ENCODE measurements at places on chromosomes 7 and 10. TPM values are rescaled to one million over a fixed set of nuclear protein-coding genes. Genes with fewer than 3 reads are reported as not detected.

ABHD11 gene
- total RNA-seq = 21.1 TPM

GRCh38 chr10:78207216-78207615 lies 173.6 kb downstream of the RPS24 start:
- H3K4me1 ChIP-seq = peaks cover 8% of the 10 kb centered on the region
- H3K27ac ChIP-seq = no peak overlapping the region
- no peaks in the 10 kb centered on the region for H3K27me3 ChIP-seq
- DNase-seq = no peak
- H3K4me3 ChIP-seq = no peak overlapping the region

DNA sequence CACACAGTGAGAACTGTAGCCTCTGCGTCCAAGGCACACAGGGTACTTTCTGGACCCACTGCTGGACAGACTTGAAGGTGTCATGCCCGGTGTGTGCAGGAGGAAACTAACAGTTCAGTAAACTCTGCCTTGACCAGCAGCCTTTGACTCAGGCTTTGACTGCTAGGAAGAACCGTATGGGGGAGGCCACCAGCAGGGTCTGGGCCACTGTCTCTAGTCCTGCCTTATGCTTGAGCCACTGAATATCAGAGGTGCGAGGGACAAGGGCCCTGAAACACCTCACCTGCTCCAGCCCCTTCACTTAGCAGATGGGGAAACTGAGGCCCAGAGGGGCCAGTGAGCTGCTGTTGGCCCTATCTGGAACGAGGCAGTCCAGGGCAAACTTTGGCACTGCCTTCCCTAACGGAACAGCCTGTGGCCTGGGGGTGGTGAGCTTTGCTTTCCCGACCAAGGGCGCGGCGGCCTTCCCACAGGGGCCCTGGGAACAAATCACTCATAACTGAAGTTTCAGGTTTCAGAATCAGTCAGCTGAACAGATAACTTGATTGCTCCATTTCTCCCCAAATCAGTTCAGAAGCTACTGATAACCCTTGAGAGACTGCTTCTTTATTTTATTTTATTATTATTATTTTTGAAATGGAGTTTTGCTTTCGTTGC lies 130.0 kb downstream of the FAM53B start:
- peaks cover 21% of the 10 kb centered on the region for H3K36me3 ChIP-seq
- H3K27me3 ChIP-seq = no peaks in the 10 kb centered on the region
- DNase-seq = no peak

GRCh38 chr10:6915307-6915706 lies 335.2 kb upstream of the PRKCQ start:
- no peak overlapping the region for H3K27ac ChIP-seq
- peaks cover 11% of the 10 kb centered on the region for H3K4me1 ChIP-seq
- no peaks in the 10 kb centered on the region for H3K36me3 ChIP-seq
- DNase-seq = no peak

DNA sequence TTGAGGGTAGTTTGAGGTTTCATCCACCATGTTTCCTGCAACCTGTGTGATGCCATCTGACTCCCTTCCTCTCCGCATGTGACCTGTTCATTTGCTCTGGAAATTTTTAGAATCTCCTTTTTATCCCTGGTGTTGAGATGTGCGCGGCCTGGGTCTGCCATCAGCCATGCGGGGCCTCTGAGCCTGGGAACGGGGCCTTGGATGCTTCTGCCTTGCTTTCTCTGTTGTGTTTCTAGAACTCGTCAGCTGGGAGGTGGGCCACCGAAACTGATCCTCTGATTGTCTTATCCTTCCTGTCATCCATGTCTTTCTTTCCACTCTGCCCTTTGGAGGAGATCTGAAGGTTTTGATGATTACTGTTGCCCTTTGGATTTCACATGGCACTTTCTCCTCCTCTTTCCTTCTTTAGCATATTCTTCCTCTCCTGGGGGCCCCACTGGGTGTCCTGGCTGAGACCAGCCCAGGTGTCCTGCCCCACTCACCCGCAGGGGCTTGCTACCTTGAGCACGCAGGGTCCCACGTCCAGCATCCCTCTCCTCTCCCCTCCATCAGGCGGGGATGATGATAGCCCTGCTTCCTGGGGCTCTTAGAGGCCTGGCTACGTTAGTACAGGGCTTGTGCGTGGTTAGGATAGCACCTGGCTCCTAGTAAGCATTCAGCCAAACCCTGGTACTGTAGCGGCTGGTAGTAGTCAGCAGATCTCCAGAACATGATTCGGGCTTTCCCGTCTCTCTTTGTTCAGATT lies 29.9 kb downstream of the PPP2R2D start:
- no peak overlapping the region for H3K4me3 ChIP-seq
- no peak for DNase-seq
- H3K27me3 ChIP-seq = no peaks in the 10 kb centered on the region
- peaks cover 13% of the 10 kb centered on the region for H3K36me3 ChIP-seq

SLC35G1 gene
- total RNA-seq = 3.6 TPM

IFIT1B gene
- total RNA-seq = not detected

- peaks cover 41% of the 10 kb centered on the region for H3K36me3 ChIP-seq
- H3K4me3 ChIP-seq = no peak overlapping the region
- no peaks in the 10 kb centered on the region for H3K4me1 ChIP-seq
These were observed 8.2 kb upstream of the PON3 start for GRCh38 chr7:95404316-95404865.

- no peak overlapping the region for H3K27ac ChIP-seq
- H3K36me3 ChIP-seq = no peaks in the 10 kb centered on the region
- no peak overlapping the region for H3K4me3 ChIP-seq
- no peaks in the 10 kb centered on the region for H3K27me3 ChIP-seq
These were observed 15.3 kb downstream of the GHRHR start for GRCh38 chr7:30979027-30979426.

DNA sequence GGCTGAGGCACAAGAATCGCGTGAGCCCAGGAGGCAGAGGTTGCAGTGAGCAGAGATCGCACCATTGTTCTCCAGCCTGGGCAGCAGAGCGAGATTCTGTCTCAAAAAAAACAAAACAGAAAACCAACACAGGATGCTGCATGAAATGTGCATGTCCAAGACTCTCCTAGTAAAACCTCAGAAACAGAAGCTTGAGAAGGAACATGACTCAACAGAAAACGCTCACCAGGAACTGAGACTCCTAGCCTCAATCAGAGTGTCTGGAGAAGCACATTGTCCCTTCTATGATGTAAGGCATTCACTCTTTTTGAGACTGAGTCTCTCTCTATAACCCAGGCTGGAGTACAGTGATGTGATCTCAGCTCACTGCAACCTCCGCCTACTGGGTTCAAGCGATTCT lies 168.3 kb downstream of the MYOF start:
- H3K27me3 ChIP-seq = no peaks in the 10 kb centered on the region
- peaks cover 96% of the 10 kb centered on the region for H3K36me3 ChIP-seq
- no peak overlapping the region for H3K4me3 ChIP-seq

- H3K27me3 ChIP-seq = no peaks in the 10 kb centered on the region
- H3K27ac ChIP-seq = no peak overlapping the region
- H3K4me3 ChIP-seq = no peak overlapping the region
- no peaks in the 10 kb centered on the region for H3K4me1 ChIP-seq
- no peak for DNase-seq
- H3K36me3 ChIP-seq = no peaks in the 10 kb centered on the region
These were observed 178.0 kb downstream of the NPSR1 start for GRCh38 chr7:34835901-34836600.

All from lower lobe of right lung (tissue), 2 donors.